ENCODE measurements at places on chromosomes 4 and X. TPM values are rescaled to one million over a fixed set of nuclear protein-coding genes. Genes with fewer than 3 reads are reported as not detected.

Gene ADH5
- 95.7 TPM for total RNA-seq

DNA sequence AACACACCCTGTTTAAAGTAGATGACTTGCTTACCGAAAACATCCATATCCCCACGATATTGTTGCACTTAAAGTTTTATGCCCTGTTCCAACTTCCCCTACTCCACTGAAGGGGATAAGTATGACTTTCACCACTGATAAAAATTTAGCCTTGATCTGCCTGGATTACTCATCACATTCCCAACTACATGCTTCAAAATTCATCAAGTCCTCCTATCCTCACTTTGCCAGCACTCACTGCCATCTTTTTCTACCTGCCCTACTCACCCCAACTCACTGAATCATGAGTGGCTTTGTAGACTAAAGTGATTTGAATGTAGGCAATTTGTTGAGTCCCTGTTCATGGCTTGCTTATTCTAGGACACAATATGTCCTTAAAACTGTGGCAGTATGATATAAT lies 12.2 kb upstream of the GPRIN3 start:
- no peak for DNase-seq
- no peak overlapping the region for H3K4me3 ChIP-seq
- no peak overlapping the region for H3K27ac ChIP-seq

Gene SYNPO2
- total RNA-seq, result 0.17 TPM

DNA sequence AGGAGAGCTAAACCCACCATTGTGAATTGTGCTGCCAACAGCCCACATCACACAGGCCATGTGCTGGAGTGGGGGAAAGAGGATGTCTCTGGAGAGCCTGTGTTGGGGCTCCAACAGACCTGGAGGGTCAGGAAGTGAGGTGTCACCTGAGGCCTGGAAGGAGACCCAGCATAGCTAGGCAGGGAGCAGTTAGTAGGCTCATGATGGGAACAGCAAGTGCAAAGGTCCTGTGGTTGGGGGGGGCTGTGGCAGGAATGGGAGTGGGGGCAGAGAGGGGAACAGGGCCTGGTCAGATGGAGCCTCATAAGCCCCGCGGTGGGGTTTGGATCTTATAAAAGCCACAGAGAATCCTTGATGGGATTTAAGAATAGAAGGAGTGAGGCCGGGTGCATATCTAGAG lies 35.9 kb upstream of the GPR78 start:
- peaks cover 11% of the 10 kb centered on the region for H3K4me1 ChIP-seq
- no peak overlapping the region for H3K4me3 ChIP-seq

DNA sequence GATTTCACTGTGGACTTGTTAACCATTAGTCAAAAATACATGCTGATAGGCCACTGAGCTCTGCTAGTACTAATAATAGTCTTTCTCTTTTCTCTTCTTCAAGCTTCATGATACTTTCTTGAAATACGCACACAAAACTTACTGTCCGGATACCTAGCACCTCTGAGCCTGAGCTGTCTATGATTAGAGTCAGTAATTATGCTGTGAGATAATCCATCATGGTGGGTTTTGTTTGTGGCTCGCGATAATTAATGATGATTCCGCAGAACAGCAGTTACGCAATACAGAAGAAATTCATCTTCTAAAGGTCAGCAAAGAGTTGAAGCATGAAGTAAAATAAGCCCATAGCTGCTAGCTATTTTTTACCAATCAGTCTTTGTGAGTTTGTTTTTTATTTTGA lies 511.5 kb upstream of the GALNT7 start:
- H3K4me1 ChIP-seq, result no peaks in the 10 kb centered on the region
- no peak for DNase-seq
- H3K36me3 ChIP-seq, result no peaks in the 10 kb centered on the region
- no peaks in the 10 kb centered on the region for H3K27me3 ChIP-seq

Gene CT45A6
- not detected for total RNA-seq

DNA sequence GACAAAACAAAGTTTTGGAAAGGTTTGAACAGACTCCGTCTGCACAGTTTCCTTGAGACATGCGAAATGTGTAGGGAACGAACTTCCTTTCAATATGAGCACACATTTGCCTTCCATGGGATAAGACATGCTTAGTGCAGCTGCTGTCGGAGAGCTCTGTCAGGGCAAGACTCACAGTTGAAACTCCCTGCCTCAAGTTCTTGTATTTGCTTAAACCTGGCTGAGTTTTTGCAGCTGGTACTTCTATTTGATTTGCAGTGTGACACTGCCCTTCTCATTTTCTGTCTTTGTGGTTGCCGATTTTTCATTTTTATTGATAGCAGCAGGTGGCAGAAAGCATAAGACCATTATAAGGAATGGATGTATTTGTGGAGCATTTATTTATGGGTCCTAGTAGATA lies 18.2 kb upstream of the RHOH start:
- no peak for DNase-seq
- no peak overlapping the region for H3K4me3 ChIP-seq
- no peaks in the 10 kb centered on the region for H3K27me3 ChIP-seq
- no peaks in the 10 kb centered on the region for H3K4me1 ChIP-seq
- no peak overlapping the region for H3K27ac ChIP-seq

DNA sequence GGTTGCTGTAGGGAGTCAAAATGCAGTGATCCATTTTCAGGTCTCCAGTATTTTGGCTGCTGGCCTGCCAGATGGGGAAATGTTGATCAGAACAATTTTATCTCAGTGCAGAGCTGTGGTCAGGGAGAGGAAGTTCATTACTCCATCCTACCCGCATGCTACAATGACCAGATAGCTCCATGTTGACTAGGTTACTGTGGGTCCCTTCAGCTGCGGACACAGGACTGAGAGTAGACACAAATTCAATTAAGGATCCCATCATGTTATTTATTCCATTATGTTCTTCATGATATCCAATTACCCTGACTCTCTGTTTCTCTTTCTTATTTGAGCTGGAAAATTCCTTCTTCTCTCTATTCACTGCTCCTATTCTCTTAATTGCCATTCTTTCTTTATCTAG lies 16.3 kb downstream of the SYNPO2 start:
- H3K27me3 ChIP-seq, result no peaks in the 10 kb centered on the region
- H3K36me3 ChIP-seq, result no peaks in the 10 kb centered on the region
- no peak for DNase-seq
- H3K4me1 ChIP-seq, result no peaks in the 10 kb centered on the region

Gene SYN1
- not detected for total RNA-seq

GRCh38 chr4:3416270-3416669 lies 25.5 kb upstream of the HGFAC start:
- no peak overlapping the region for H3K4me3 ChIP-seq
- no peaks in the 10 kb centered on the region for H3K36me3 ChIP-seq
- no peaks in the 10 kb centered on the region for H3K4me1 ChIP-seq
- H3K27me3 ChIP-seq, result no peaks in the 10 kb centered on the region

Gene SNCA
- 27.6 TPM for total RNA-seq

- no peaks in the 10 kb centered on the region for H3K27me3 ChIP-seq
- H3K4me1 ChIP-seq, result no peaks in the 10 kb centered on the region
- H3K36me3 ChIP-seq, result no peaks in the 10 kb centered on the region
- H3K27ac ChIP-seq, result no peak overlapping the region
- H3K4me3 ChIP-seq, result peak overlapping the region; percentile 58
Observed at GRCh38 chrX:133792198-133792953, 193.0 kb downstream of the GPC3 start.

- peak overlapping the region; percentile 82 for H3K27ac ChIP-seq
- H3K27me3 ChIP-seq, result no peaks in the 10 kb centered on the region
- no peak for DNase-seq
- H3K4me1 ChIP-seq, result no peaks in the 10 kb centered on the region
Observed at GRCh38 chr4:40055511-40055862, 1.2 kb upstream of the N4BP2 start.

- no peaks in the 10 kb centered on the region for H3K27me3 ChIP-seq
- peak; percentile 30 for DNase-seq
Observed at GRCh38 chrX:82756272-82756671, 751.8 kb upstream of the POU3F4 start.

Gene FAM9B
- total RNA-seq, result 0.69 TPM

DNA sequence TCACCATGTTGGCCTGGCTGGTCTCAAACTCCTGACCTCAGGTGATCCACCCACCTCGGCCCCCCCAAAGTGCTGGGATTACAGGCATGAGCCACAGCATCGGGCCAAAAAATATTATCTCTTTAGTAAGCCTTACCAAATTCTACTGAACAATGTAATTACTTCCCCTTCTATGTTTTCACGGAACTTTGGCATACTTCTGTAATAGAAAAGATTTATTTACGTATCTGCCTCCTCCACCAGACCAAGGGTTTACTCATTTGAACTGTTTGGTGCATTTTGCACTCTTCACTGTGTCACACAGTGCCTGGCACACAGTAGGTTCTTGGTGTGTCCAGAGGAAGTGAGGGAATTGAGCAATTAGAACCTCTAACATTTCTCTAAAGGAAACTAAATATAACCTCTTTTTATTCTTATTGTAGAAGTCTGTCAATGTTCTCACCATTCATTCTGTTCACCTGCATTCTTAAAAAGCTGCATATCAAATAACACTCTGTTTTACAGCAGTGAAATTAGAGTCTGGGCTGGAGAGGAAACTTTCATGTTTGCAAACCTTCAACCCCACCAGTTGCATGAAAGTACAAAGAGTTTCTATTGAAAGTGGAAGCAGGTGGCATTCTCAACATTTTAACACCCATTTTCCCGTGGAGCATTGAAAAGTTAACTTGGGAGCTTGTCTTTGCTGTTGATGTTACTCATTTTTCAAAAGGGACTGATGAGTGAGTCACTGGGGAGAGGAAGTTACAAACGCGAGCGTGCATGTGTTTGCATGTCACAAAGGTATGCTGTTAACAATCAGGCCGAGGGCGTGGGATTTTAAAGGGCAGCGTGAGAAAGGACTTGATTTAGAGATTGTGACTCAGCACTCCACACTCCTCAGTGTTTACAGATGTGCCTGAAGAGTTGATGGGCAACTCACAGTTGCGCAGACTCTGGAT lies 314.1 kb downstream of the STK32B start:
- H3K27me3 ChIP-seq, result no peaks in the 10 kb centered on the region
- H3K4me3 ChIP-seq, result no peak overlapping the region
- no peak overlapping the region for H3K27ac ChIP-seq
- no peaks in the 10 kb centered on the region for H3K4me1 ChIP-seq
- DNase-seq, result no peak

DNA sequence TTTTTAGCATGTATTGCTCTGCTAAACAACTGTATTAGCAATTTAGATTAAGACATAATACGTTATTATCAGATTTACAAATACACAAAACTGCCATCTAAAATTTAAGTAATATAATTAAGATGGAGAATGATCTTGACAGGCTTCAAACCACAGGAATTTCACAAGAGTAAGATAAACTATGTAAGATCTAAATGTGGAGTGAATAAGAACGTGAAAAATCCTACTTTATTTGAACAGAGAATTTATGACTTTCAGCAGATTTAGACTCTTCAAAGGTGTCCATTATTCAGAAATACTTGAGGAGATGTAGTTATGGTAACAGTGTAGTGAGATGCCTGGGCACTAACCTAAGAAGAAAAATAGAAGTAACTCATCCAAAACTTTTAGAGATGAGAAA lies 73.2 kb downstream of the SLC4A4 start:
- no peak for DNase-seq
- H3K4me3 ChIP-seq, result no peak overlapping the region
- no peak overlapping the region for H3K27ac ChIP-seq
- H3K4me1 ChIP-seq, result no peaks in the 10 kb centered on the region

Gene CXCL3
- total RNA-seq, result 153 TPM

Gene PNCK
- 1.1 TPM for total RNA-seq

Data from Calu3 (cell line).